ENCODE measurements at places on chromosomes 4 and X.

DNA sequence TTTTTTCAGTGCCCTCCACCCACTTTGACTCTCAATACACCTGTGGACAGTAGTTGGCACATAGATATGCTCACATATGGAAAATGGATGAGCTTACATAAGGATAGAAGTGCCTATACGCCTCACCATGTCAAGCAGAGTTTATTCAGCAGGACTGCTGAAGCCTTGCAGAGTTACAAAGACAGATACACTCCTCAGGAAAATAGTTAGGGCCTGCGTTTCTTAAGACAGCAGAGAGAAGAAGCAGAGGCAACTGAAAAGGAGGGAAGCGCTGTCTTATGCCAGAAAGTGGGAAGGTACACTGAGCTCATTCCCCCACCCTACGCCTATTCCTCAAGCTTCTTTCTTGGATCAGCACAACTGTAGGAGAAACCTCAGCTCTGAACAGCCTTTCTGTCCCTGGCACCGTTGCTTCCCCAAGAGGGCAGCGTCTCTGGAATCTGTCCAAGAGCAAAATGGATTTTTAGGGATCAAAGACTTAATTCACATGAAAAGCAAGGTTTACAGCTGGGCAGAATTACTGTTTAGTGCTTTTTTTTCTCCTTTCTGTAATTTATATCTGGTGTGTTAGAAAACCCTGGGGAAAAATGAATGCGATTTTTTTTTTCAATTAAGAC is 37.3 kb upstream of the MBTPS2 start:
- DNase-seq, result no peak

DNA sequence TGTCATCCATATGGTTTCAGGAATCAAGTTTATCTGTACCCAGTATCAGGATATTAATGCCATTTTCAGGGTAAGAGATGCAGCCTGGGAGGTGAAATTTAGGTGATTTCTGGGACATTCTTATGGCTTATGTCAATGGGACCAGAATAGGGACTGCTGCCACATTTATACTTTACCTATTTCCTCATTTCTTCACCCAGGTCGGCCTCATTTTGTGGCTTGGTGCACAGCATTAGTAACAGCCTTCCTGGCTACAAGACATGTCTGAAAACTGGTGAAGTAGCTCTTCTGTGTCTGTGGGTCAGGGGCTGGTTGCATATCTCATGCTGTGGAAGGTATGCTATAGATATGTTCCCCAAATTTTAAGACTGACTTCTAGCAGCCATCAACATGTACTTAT is 284.8 kb downstream of the AFF2 start:
- DNase-seq, result no peak

DNA sequence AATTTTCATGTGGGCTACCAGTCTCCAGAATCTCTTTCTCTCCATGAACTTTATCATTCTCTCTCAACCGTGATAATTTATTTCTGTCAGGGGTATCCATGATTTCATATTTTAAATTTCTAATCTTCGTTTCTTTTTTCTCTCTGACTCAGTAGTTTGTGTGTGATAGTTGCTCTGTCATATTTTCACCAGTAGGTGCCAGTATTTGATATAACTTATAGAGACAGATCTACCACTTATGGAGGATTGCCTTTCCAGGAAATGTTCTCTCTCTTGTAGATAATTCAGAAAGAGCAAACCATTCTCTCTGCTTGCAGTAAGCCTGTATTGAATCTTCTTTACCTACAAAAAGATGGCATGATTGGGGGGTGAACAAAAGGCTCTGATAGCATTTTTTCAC is 79.3 kb upstream of the DYNLT3 start:
- DNase-seq, result no peak

- peak; percentile 11 for DNase-seq
Observed at GRCh38 chrX:11558972-11559371, 106.7 kb downstream of the ARHGAP6 start.

DNA sequence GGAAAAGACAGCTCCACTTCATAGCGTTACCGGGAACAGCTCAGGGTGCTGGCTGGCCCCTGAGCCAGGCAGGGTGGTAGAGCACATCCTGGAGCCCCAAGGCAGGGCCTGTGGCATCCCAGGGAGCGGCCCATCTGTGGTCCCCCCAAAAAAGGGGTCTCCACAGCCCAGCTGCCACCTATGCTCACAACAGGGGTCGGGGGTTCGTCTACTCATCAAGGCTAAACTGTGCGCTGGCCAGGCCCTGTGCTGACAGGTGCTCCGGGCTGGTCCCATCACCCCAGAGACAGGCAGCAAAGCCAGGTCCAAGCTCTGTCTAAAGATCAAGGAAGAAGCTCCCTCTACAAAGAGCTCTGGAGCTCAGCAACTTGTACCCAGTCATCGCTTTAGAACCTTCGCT is 77.9 kb downstream of the DCTD start:
- no peak for DNase-seq

DNA sequence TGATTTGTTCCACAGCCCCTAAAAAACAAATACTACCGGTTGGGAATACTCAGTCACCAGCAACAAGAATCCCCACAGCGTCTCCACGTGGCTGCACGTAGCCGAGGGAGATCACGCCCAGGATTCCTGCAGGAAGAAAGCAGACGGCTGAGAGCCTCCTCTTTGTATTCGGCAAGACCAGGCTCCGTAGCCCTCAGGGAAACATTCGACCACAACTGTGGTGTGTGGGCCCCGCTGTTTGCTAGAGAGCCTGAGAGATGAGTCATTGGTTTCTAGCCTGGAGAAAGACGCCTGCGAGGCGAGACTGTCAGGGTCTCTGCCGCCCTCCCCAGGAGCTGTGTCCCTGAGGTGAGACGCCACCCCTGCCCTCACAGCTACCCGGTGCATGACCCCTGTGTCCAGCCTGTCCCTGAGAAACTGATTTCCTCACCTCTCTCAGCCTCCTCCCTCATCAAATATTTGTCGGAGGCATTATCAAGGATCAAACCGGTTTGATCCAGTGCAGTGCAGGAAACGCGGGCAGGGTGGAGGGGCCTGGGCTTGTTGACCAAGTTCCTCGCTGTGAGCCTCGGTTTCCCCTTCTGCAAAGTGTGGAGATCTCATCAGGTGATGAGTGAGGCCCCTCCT is 4.7 kb upstream of the S100P start:
- DNase-seq, result peak; percentile 77

- no peak for DNase-seq
Observed at GRCh38 chrX:13401724-13402123, 81.9 kb upstream of the ATXN3L start.

- no peak for DNase-seq
Observed at GRCh38 chr4:23857367-23857959, 32.4 kb downstream of the PPARGC1A start.

- no peak for DNase-seq
Observed at GRCh38 chr4:121041307-121042090, 30.8 kb downstream of the NDNF start.

DNA sequence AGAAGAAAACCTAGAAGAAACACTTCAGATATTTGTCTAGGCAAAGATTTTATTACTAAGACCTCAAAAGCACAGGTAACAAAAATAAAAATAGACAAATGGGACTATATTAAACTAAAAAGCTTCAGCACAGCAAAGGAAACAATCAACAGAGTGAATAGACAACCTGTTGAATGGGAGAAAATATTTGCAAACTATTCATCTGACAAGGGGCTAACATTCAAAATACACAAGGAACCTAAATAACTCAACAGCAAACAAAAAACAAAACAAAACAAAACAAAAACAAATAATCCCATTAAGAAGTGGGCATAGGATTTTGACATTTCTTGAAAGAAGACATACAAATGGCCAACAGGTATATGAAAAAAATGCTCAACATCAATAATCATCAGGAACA is 192.7 kb upstream of the ZCCHC13 start:
- no peak for DNase-seq

DNA sequence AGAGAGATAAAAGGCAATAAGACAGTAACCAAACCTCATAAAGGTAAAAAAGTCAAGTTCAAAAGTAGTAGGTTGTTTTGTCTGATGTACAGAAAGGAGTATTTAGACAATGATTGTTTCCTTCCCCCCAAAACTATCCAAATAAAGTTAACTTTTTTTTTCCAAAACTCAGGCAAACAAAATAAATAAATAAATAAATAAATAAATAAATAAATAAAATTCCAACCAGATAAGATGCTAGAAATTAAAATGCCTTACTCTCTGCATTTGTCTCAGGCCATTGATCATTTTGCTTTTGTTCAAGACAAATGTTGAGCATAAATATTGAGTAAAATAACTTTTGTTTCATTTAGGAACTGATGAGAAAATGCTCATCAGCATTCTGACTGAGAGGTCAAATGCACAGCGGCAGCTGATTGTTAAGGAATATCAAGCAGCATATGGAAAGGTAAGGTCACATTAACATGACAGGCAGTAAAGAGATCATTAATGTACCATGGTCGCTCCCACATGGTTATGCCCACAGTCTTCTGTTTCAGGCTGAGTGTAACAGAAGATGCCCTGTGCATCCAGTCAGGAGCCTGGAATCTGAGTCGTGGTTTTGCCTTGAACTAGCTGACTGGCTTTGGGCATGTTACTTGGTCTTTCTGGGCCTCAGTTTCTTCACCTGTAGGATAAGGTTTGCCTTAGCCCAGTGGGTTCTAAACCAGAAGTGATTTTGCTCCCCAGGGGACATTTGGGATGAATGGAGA is 27.3 kb downstream of the ANXA3 start:
- no peak for DNase-seq

DNA sequence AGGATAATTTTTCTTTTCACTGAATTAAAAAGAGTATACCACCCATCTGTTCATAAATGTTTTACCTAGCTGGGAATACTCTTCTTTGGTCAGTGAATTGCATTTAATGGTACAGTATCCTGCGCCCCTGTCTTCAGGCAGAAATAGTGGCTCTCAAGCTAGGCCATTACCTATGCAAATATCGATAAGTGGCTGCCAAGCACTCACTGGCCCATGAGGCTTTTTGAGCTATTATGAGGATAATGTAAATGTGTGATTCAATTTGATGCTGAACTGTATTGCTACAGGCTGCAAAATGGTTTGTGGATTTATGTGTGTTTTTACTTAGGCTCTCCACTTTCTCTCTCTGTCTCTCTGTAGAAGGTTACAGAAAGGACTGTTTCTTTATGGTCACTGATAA is 30.1 kb upstream of the MTMR1 start:
- DNase-seq, result no peak

DNA sequence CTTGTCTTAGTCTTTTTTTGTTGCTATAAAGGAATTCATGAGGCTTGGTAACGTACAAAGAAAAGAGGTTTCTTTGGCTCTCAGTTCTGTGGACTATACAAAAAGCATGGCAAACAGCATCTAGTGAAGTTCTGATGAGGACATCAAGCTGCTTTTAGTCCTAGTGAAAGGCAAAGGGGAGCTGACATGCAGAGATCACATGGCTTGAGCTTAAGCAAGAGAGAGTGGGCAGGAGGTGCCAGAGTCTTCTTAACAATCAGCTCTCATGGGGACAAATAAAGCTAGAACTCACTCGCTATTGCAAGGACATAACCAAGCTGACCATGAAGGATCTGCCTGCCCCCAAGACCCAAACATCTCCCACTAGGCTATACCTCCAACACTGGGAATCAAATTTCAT is 1063.1 kb downstream of the PCDH7 start:
- DNase-seq, result no peak

DNA sequence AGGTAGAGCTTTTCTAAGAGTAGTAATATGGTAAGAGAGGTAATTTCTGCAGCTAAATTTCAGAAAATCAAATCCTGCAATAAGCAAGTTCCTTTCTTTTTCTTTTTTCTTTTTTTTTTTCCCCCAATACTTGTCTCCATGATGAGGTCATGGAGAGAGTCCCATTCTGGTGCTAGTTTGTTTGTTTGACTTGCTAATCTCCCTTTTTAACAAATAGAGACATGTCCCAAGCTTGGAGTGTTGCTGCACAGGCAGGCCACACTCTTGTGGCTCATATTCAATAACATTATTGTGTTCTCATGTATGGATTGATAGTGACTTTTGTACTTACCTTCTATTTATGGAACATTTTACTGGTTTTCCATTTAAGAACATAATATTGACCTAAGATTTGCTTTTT is 25.5 kb downstream of the PTPN13 start:
- no peak for DNase-seq

DNA sequence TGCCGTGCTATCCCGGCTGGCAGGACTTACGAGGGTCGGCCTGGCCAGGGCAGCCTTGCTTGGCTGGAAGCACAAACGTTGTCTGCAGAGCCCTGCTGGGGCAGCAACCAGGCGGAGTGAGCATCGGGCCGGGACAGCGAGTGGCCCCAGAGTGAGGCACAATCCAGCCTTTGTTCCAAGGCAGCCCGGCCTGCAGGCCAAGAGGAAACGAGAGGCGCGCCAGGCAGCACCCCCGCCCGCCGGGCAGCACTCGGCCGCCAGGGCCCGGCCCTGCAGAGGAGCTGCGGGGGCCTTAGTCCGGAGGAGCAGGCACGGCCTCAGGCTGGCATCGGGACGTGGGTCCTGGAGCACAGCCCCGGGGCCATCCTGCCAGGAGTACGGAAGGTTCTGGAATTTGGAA is 24.1 kb downstream of the FGFRL1 start:
- DNase-seq, result no peak

DNA sequence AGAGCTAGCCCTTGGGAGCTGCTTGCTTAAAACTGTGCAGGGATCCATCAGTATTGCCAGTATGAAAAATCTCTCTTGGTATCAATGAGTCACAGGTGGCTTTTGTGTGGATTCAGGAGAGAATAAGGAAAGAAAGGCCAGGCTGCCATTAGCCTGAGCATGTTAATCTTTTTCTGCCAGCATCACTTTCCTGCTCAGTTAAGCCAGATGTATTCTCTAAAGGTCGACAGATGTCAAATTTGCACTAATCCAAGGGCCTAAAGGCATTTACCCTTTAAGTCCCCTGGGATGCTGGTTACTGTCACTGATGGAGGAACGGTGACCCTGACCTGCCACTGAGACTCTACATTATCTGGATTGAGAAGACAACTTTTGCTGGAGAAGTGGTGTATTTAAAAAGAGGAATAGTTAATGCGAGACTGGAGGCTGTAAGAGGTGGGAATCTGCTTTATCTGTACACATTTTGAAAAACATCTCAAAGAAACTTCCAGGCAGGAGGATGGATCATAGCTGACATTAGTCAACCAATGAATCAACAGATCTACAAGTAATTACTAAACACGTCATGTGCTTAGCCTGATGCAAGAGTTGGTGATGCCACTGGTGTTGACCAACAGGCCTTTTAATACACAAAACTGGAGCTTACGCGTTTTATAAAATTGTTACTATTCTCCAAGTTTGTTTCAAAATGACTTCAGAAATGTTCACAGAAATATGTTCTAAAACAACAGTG is 241.4 kb upstream of the ANXA3 start:
- no peak for DNase-seq

- DNase-seq, result no peak
Observed at GRCh38 chr4:175810073-175810730, 1.9 kb downstream of the GPM6A start.

DNA sequence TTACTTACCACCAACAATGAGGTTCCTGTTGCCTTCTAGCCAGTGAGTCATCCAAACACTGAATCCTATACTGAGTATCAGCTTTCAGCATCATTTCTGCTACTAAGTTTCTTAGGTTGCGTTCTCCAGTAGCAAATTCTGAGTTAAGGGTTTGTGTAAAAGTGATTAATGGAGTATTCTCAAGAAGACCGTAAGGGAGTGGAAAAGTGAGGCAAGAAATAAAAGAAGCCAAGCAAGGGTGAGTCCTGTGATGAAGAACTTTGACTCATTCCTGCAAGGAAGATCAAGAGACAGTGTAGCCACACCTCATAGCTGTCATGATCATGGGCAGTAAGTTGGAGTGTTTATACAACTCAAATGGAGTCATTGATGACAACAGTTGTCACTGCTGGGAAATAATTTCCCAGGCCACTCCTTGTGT is 446.2 kb downstream of the RAPGEF2 start:
- no peak for DNase-seq

Measured in 8988T (cell line).